ENCODE measurements at places on chromosomes 3 and 15. TPM values are rescaled to one million over a fixed set of nuclear protein-coding genes. Genes with fewer than 3 reads are reported as not detected.
A peak's percentile ranks its signal among the peaks of the same experiment; 100 is the strongest.

DNA sequence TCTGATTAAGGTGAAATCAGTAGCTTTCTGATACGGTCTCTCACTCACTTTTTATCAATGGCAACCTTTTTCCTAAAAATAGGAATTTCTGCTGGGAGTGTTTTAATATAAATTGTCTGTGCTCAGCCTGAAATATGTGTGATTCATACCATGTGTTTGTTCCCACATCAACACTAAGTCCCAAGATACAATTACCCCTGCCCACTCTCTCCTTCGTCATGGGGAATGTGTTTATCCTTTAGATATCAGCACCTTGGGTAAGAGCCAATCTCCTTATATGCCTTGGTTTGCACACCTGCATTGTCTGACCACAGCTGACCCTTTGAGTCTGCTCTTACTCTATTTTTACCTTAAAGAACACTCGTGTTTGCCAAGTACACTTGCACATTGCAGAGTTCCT lies 356.4 kb downstream of the LPP start:
- H3K36me3 ChIP-seq = no peaks in the 10 kb centered on the region
- H3K4me1 ChIP-seq = peaks cover 2% of the 10 kb centered on the region
- H3K27me3 ChIP-seq = no peaks in the 10 kb centered on the region
- no peak overlapping the region for H3K4me3 ChIP-seq

GRCh38 chr15:67109141-67110034 lies 44.0 kb downstream of the SMAD3 start:
- peak; percentile 46 for DNase-seq
- H3K36me3 ChIP-seq = no peaks in the 10 kb centered on the region

- peaks cover 13% of the 10 kb centered on the region for H3K4me1 ChIP-seq
Measured at GRCh38 chr3:20101041-20101440, 60.8 kb downstream of the KAT2B start.

The RBPMS2 gene
- total RNA-seq = 0.52 TPM

The PIF1 gene
- total RNA-seq = not detected

The MOBP gene
- total RNA-seq = not detected
